Cardiac atrium fibroblast (primary cell): ENCODE measurements at places on chromosomes 12 and 14. TPM values are rescaled to one million over a fixed set of nuclear protein-coding genes. Genes with fewer than 3 reads are reported as not detected.

KLHL33 gene
- 0.49 TPM in 1 of 2 replicates, not detected in the other for total RNA-seq

CFAP251 gene
- 1.6 and 2.6 TPM in 2 replicates for total RNA-seq

LMO3 gene
- total RNA-seq, result 4.5 and 10.7 TPM in 2 replicates

GLS2 gene
- total RNA-seq, result not detected in 2 replicates

PYGL gene
- total RNA-seq, result 77.9 and 90.1 TPM in 2 replicates

SERPINA9 gene
- total RNA-seq, result not detected in 2 replicates

APPL2 gene
- 14.4 and 27.4 TPM in 2 replicates for total RNA-seq

EML1 gene
- total RNA-seq, result 17.5 and 30.1 TPM in 2 replicates

SCNN1A gene
- under 0.01 and 2.6 TPM in 2 replicates for total RNA-seq

ASB2 gene
- total RNA-seq, result not detected in 2 replicates

FAM186B gene
- 0.54 TPM in 1 of 2 replicates, not detected in the other for total RNA-seq

OSBPL8 gene
- 41.0 and 60.9 TPM in 2 replicates for total RNA-seq

IL23A gene
- total RNA-seq, result 1.6 TPM in 1 of 2 replicates, not detected in the other

SLC39A2 gene
- total RNA-seq, result not detected in 2 replicates
